ENCODE measurements at places on chromosomes 6 and 20.

DNA sequence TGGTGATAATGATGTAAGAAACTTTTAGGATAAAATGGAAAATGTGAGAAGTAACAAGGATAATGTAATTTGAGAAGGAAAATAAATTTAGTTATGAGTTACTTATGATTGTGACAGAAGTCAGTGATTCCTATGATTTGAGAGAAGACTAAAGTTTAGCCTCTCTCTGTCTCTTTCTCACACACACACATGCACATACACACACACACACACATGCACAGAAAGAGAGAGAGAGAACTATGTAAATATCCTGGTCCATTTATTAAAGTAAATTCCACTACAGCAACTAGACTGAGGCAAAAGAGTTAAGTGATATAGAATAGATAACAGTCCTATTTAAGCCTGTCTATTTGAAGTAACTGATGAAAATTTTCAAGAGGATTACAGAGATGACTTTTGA, 375.2 kb downstream of the CD109 start:
- DNase-seq = no peak

- no peak for DNase-seq
Observed at GRCh38 chr6:143205131-143205535, 144.4 kb downstream of the AIG1 start.

DNA sequence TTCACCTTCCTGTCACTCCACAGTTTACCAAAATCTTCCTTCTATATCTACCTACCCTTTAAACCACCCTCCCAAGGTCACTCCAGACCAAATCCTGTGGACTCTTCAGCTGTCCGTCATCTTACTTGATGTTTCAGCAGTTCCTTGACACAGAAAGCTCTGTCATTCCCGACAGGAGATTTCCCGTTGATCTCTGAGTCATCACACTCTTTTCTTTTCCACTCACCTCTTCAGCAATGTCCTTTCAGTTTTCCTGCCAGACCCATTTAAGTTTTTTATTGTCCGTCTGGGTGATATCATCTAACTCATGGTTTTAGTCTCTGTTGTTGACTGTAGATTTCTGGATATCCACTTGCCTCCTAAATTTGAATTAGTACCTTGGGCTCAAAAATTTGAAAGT, 69.9 kb upstream of the SCGN start:
- DNase-seq = no peak

- DNase-seq = no peak
Observed at GRCh38 chr6:123323452-123324329, 313.1 kb downstream of the TRDN start.

GRCh38 chr20:45959956-45960630, 11.9 kb downstream of the ZNF335 start:
- no peak for DNase-seq

Measured in stimulated activated CD8-positive, alpha-beta memory T cell treated with anti-CD3 and anti-CD28 coated beads, Interleukin-7, amount 100 ng/mL, for 1 hour (primary cell).